ENCODE measurements at places on chromosomes 2 and 18. TPM values are rescaled to one million over a fixed set of nuclear protein-coding genes. Genes with fewer than 3 reads are reported as not detected.

FN1 gene
- total RNA-seq: 3,699 TPM

GRCh38 chr2:3442185-3442584 lies 62.7 kb downstream of the TRAPPC12 start:
- DNase-seq: no peak

- DNase-seq: no peak
These were observed 20.6 kb downstream of the MBD2 start for GRCh38 chr18:54203914-54204313.

- peak; percentile 7 for DNase-seq
These were observed 19.5 kb upstream of the DCDC2C start for GRCh38 chr2:3683748-3684454.

- no peak for DNase-seq
These were observed 96.4 kb downstream of the MAP3K20 start for GRCh38 chr2:173171924-173172643.

Data from RPMI7951 (cell line).